ENCODE measurements at places on chromosomes 16 and 17. TPM values are rescaled to one million over a fixed set of nuclear protein-coding genes. Genes with fewer than 3 reads are reported as not detected.

DNA sequence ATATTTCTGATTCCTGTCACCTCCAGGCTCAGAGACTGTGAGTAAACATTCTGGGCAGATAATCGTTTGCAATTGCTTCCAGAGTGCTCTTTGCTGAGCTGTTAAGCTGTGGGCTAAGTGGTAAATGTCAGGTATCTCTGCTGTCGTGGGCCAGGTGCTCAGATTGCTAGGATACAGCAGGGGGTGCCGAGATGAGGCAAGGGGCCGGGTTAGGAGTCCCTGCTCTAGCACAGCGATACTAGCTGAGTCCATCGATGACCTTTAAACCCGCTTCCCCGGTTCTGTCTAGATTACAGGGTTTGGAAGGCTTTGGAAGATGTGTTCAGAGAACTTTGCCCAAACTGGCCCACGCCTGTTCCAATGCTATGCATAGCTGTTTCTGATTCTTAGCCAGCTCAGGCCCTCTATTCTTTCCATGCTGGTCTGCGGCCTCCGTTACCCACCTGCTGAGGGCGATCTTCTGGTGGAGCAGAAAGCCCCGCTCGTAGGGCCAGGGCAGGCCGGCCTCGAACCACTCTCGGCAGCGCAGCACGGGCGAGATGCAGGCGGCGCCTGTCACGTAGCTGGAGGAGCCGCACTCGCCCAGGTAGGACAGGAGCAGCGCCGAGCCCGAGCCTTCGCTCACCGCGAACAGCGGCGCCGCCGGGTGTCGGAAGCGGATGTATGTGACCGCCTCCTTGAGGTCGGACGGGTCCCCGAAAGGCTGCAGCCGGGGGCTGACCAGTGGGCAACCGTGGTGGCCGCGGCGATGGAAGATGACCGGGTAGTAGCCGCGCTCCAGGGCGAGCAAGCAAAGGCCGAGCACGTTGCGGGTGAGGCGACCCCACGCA, 979 bp downstream of the ABHD15 start:
- peak; percentile 67 for DNase-seq

DNA sequence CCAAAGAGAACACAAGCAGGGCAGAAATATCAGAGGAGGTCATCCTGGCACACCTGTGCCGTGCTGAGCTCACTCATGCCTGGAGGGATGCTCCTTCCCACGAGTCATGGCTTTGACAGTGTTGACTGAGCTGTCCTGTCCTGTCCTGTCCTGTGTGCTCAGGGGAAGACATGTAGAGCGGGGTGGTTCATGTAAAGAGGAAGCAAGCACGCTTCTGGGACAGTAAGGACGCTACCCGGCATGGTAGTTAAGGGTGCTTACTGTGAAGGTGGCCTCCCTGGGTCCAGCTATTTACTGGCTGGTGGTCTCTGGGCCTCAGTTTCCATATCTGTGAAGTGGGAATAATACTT, 398 bp downstream of the LGALS9 start:
- no peak for DNase-seq

DNA sequence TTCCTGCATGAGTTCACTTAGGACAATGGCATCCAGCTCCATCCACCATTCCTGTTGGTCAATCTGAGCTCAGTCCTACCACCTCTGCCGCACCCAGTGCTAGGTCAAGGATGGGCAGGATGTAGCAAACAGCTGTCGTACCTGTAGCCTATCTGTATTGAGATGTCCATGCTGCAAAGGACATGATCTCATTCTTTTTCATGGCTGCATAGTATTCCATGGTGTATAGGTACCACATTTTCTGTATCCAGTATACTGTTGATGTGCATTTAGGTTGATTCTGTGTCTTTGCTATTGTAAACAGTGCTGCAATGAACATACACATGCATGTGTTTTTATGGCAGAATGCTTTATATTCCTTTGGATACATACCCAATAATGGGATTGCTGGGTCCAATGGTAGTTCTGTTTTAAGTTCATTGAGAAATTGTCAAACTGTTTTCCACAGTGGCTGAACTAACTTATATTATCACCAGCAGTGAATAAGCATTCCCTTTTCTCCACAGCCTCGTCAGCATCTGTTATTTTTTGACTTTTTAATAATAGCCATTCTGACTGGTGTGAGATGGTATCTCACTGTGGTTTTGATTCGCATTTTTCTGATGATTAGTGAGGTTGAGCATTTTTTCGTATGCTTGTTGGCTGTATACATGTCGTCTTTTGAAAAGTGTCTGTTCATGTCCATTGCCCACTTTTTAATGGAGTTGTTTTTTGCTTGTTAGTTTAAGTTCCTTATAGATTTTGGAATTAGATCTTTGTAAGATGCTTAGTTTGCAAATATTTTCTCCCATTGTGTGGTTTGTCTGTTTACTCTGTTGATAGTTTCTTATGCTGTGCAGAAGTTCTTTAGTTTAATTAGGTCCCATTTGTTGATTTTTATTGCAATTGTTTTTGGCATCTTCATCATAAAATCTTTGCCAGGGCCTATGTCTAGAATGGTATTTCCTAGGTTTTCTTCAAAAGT, 7.2 kb upstream of the MRTFB start:
- DNase-seq: no peak

DNA sequence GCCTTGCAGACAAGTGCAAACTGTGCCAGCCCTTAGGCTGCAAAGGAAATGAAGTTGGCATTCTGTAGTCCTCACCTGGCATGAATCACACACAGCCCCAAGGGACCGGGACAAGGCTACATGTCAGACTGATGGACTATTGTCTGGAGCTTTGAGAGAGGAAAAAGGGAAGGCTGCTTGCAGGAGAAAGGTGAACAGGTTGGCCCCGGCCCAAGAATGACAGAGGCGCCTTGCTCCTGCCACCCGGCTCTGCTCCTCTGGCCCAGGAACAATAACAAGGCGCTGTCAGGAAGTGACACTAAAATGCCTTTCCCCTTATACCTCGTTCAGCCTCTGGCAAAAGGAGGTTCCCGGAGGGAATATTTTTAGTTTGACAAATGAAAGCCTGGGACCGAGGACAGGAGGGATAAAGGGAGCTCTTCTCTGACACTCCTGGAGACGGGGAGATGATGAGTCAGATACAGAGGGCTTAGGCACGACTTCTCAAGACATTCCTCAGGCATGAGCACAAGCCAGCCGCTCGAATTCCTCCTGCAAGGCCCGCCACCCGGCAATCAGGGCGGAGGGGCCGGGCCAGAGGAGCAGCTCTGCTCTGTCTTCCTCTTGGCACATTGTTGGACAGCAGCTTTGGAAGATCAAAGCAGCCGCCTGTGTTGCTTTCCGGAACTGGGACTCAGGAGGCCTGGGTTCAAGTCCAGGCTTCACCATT, 105.8 kb downstream of the NOG start:
- DNase-seq: peak; percentile 80

GRCh38 chr17:47298712-47299111, 25.0 kb upstream of the EFCAB13 start:
- no peak for DNase-seq

GRCh38 chr16:31038993-31039392, 5.6 kb downstream of the STX4 start:
- no peak for DNase-seq

- DNase-seq: no peak
These were observed 70.8 kb upstream of the TRAP1 start for GRCh38 chr16:3787924-3788661.

- no peak for DNase-seq
These were observed 68.5 kb upstream of the MED9 start for GRCh38 chr17:17408236-17408794.

DNA sequence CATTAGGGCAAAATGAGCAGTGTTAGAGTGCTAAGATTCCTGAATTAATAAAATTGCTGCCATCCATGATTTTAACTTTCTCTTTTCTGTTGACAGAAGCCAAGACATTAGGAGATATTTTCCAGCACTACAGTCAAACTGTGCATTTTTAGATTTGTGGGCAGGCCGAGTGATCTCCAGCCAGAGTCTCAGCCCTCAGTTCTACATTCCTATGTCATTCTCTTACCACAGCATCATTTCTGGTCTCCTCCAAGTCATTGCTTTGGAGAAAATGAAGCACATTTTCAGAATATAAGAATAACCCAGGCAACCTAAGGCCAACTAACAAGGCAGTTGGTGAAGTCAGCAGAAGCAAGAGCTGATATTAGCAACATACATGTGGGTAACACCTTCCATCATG, 74.6 kb upstream of the NUDT7 start:
- no peak for DNase-seq

GRCh38 chr16:817001-817906, 16.7 kb upstream of the GNG13 start:
- DNase-seq: no peak

DNA sequence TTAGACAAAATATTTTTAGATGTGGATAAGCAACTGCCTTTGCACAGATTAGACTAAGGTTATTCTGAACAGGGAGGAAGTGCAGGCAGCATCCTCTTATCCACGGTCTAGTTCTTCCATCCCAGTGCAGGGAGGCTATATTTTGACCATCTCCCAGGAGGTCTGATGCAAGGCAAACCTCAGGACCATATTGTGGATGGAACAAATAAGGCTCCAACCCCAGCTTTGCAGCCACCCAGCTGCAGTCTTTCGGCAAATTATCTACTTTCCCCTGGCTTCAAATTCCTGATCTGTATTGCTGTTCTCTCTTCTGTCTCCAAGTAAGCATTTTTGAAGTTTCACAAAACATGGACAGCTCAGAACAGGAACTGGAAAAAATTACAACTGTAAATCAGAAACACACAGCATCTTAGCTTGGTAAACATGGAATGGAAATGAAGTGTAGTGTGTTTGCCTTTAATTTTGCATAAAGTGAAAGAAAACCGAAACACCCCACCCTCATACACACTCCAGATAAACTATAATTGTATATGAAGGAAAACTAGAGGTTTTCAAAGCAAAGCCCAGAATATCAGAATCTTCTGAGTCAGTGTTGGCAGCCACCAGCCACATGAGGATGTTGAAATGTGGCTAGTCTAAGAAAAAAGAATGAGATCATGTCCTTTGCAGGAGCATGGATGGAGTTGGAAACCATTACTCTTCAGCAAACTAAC, 33.5 kb upstream of the MON1B start:
- no peak for DNase-seq

Gene CLDN6
- not detected for total RNA-seq

Gene DNAH9
- total RNA-seq: not detected

Gene TP53TG3D
- total RNA-seq: not detected

Gene TPSD1
- total RNA-seq: not detected

Gene MTSS2
- total RNA-seq: 87.4 TPM

Gene GDPD3
- total RNA-seq: 18.1 TPM

Gene KCNJ2
- total RNA-seq: 5.1 TPM

Gene ZFHX3
- 96.9 TPM for total RNA-seq

Gene PPM1E
- total RNA-seq: 0.06 TPM

All from aorta (tissue), 5 donors.